ENCODE measurements at places on chromosomes 16 and 17. TPM values are rescaled to one million over a fixed set of nuclear protein-coding genes. Genes with fewer than 3 reads are reported as not detected.
A peak's percentile ranks its signal among the peaks of the same experiment; 100 is the strongest.

CCL8 gene
- not detected for total RNA-seq

MMP28 gene
- total RNA-seq = 0.34 TPM

TBC1D3 gene
- total RNA-seq = not detected

GNG13 gene
- not detected for total RNA-seq

RNF43 gene
- total RNA-seq = 40.3 TPM

ACSM3 gene
- 118 TPM for total RNA-seq

CA7 gene
- not detected for total RNA-seq

ARL5C gene
- total RNA-seq = not detected

HCRT gene
- total RNA-seq = not detected

TEKT3 gene
- 2.4 TPM for total RNA-seq

DNA sequence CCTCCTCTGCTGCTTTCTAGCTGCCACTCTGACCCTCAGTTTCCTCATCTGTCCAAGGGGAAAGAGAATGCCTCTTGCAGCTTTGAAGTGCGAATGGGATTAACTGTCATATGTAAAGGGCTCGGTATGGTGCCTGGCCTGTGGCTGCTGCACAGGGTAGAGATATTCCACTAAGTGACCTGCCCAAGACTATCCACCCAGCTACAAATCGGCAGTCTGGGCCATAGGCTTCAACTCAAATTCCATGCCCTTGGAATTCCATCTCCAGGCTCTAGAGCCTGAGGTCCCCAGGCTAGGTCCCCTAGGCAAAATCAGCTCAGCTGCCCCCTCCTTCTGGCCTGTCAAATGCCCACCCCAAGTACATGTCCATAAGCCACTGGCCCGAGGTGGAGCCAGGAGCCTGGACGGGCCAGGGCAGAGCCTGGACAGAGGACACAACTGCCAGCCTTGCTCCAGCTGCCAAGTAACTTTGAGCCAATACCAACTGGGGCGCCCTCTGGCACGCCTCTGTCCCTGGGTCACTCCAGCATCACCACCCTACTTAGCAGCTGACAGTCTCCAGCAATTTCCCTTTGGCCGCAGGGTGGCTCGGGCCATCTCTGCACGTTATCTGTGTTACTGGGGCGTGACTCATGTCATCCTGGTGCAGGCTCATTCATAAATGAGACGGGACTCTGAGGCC lies 57.2 kb downstream of the SDK2 start:
- peaks cover 26% of the 10 kb centered on the region for H3K4me1 ChIP-seq
- no peaks in the 10 kb centered on the region for H3K36me3 ChIP-seq
- no peak overlapping the region for H3K4me3 ChIP-seq
- DNase-seq = no peak

DNA sequence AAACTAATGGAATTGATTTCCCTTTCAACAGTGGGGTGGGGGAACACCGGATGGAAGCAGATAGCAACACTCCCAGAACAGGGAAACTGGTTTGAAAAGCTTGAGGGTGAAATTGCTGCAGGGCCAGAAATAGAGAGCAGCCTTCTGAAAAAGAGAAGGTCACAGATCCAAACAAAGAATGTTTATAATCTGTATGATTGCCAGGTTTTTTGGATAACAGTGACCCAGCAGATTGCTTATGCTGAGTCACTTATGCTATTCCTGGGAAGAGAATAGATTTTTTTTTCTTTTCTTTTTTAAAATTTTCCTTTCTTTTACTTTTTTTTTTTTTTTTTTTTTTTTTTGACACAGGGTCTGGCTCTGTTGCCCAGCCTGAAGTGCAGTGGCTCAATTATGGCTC lies 641.3 kb downstream of the KCNJ2 start:
- no peak for DNase-seq
- H3K4me1 ChIP-seq = peaks cover 3% of the 10 kb centered on the region
- H3K36me3 ChIP-seq = no peaks in the 10 kb centered on the region
- no peaks in the 10 kb centered on the region for H3K27me3 ChIP-seq

GRCh38 chr16:82177555-82177954 lies 7.5 kb upstream of the MPHOSPH6 start:
- H3K4me1 ChIP-seq = no peaks in the 10 kb centered on the region
- no peak for DNase-seq
- no peak overlapping the region for H3K27ac ChIP-seq
- H3K4me3 ChIP-seq = no peak overlapping the region
- H3K36me3 ChIP-seq = no peaks in the 10 kb centered on the region

DNA sequence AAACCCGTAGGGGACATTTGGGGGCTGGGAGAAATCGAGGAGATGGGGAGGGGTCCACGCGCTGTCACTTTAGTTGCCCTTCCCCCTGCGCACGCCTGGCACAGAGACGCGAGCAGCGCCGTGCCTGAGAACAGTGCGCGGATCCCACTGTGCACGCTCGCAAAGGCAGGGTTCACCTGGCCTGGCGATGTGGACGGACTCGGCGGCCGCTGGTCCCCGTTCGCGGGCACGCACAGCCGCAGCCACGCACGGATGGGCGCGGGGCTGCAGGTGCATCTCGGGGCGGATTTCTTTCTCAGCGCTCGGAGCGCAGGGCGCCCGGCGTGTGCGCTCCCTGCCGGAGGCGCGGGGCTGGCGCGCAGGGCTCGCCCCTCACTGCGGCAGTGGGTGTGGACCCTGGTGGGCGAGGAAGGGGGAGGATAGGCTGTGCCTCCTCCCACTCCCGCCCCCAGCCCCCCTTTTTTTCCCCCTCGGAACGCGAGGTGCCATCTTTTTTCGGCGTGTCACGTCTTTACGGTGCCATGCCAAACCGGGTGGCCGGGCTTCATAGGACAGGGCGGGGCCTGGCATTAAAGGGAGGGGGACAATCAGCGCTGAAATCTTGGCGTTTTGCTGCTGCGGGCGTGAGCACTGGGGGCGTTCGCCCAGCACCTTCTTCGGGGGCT lies 1.1 kb downstream of the MAPT start:
- peaks cover 74% of the 10 kb centered on the region for H3K27me3 ChIP-seq
- peak overlapping the region; percentile 72 for H3K4me3 ChIP-seq
- no peaks in the 10 kb centered on the region for H3K36me3 ChIP-seq
- peak; percentile 53 for DNase-seq

DNA sequence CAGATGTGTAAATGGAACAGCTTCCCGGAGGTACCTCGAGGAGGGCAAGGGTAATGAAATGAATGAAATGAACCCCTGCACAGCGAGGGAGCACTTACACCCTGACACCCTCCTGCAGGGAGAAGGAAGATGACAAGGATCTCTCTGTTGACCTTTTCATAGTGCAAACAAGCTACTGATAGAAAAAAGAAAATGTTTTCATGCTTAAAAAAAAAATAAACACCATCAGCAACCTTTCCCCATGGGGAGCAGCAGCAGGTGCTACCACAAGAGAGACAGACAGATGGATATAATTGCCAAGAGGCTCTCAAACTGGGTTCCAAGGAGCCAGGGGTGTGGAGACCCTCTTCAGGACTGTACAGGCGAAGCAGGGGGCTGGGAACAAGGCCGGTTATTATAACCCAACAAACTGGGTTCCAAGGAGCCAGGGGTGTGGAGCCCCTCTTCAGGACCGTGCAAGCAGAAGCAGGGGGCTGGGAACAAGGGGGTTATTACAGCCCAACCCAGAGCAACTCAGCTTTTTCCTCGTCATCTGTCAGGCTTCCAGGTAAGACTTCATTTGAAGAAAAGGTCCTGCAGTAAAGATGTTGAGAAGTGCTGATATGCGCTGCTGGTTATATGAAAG lies 718 bp upstream of the RPH3AL start:
- peaks cover 62% of the 10 kb centered on the region for H3K4me1 ChIP-seq
- H3K27ac ChIP-seq = peak overlapping the region; percentile 94
- DNase-seq = no peak
- no peaks in the 10 kb centered on the region for H3K27me3 ChIP-seq
- H3K36me3 ChIP-seq = peaks cover 4% of the 10 kb centered on the region
- H3K4me3 ChIP-seq = no peak overlapping the region

- no peaks in the 10 kb centered on the region for H3K36me3 ChIP-seq
- H3K27me3 ChIP-seq = no peaks in the 10 kb centered on the region
- H3K4me3 ChIP-seq = no peak overlapping the region
These were observed 6.2 kb downstream of the TMEM238L start for GRCh38 chr17:10797476-10798328.

GRCh38 chr16:84737192-84738011 lies 37.6 kb downstream of the USP10 start:
- H3K27ac ChIP-seq = peak overlapping the region; percentile 73
- H3K36me3 ChIP-seq = no peaks in the 10 kb centered on the region
- DNase-seq = no peak
- H3K4me3 ChIP-seq = no peak overlapping the region
- H3K4me1 ChIP-seq = peaks cover 35% of the 10 kb centered on the region

- no peaks in the 10 kb centered on the region for H3K4me1 ChIP-seq
These were observed 539.3 kb downstream of the RBFOX1 start for GRCh38 chr16:7871979-7872378.

- DNase-seq = no peak
- no peaks in the 10 kb centered on the region for H3K36me3 ChIP-seq
- peaks cover 14% of the 10 kb centered on the region for H3K27me3 ChIP-seq
These were observed 177.0 kb upstream of the C16orf82 start for GRCh38 chr16:26889740-26890139.

DNA sequence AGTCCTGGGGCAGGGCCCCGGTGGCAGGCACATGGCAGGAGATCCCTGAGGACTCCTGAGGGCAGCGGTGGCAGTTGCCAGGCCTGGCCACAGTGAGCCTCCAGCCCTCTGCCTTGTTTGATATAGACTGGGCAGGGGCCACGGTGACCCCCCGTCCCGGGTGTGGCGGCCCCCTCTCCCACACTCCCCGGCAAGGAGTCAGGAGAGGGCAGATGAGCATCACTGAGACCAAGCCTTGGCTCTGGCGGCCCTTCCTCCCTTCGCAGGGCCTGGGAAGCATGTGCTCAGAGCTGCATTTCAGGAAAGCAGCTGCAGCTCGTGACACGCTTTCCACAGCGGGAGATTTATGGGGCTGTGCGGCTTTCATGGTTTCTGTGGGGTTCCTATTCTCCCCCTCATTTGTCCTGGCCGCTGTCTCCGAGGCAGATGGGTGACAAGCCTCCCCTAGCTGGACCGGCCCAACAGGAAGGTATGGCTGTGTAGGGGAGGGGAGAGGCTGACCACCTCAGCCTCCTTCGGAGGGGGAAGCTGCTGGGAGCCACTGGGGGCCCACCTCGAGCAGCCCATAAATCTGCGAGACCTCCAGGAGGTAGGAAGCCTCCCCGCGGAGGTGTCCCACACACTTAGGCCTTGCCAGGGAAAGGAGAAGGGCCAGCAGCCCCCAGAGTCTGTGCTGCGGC lies 211.4 kb downstream of the NTN1 start:
- H3K4me3 ChIP-seq = no peak overlapping the region
- DNase-seq = peak; percentile 53
- peaks cover 2% of the 10 kb centered on the region for H3K27me3 ChIP-seq

GRCh38 chr17:8965394-8966168 lies at the start of gene PIK3R5:
Gene PIK3R5 (minus strand): TSS chr17:8965707. CDS start chr17:8911494, 54,213 bp downstream.
- no peak for DNase-seq
- H3K27me3 ChIP-seq = peaks cover 83% of the 10 kb centered on the region

- no peak overlapping the region for H3K27ac ChIP-seq
- peaks cover 2% of the 10 kb centered on the region for H3K4me1 ChIP-seq
- DNase-seq = no peak
- H3K36me3 ChIP-seq = no peaks in the 10 kb centered on the region
- peaks cover 89% of the 10 kb centered on the region for H3K27me3 ChIP-seq
These were observed 10.2 kb downstream of the FOXF1 start for GRCh38 chr16:86520317-86521210.

DNA sequence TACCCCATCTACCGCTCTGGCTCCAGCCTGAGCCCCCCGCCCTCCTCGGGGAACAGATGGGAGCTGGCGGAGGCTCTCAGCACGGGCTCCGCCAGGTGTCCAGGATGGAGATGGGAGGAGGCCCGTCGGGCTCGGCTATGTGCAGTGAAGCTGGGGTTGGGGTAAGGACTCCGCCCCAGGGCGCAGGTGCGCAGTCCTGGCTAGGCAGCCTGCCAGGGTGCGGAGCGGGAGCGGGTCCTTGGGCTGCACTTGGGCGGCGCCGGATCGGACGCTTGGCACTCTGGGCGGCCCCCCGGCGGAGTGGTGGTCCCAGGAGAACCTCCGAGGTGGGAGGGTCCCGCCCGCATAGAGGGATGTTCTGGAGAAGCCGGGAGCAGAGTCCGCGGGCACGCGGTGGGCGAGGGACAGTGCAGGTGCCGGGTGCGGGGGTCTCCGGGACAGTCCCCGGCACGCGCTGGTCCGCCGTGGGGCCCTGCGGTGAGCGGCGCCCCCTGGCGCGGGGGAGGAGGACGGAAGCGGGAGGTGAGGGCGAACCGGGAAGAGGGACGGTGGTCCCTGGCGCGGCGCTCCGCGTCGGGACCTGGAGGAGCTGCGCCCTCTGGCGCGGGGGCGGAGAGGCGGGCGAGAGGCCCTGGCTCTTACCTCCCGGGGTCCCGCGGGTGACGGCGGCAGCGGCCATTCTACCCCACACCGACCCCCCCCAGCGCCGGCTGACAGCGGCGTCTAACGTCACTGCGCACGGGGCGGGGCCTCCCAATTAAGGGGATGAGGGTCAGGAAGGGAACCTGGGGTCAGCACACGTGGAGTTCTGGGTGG lies at the start of gene CAMTA2:
Gene CAMTA2, minus strand, starts transcription at position 725 of the 816 bp plus-strand sequence. CDS start 1,453 bp downstream, outside the sequence.
- H3K27me3 ChIP-seq = no peaks in the 10 kb centered on the region
- DNase-seq = peak; percentile 76
- peaks cover 4% of the 10 kb centered on the region for H3K36me3 ChIP-seq
- peak within 1 kb of the TSS; percentile 89 for H3K27ac ChIP-seq
- peak within 1 kb of the TSS; percentile 81 for H3K4me3 ChIP-seq

- no peak overlapping the region for H3K27ac ChIP-seq
- peaks cover 9% of the 10 kb centered on the region for H3K4me1 ChIP-seq
- H3K27me3 ChIP-seq = peaks cover 9% of the 10 kb centered on the region
- no peak overlapping the region for H3K4me3 ChIP-seq
These were observed 190.3 kb upstream of the IRX6 start for GRCh38 chr16:55133654-55134053.

- H3K4me1 ChIP-seq = peaks cover 58% of the 10 kb centered on the region
- peak overlapping the region; percentile 89 for H3K27ac ChIP-seq
- no peak overlapping the region for H3K4me3 ChIP-seq
- no peaks in the 10 kb centered on the region for H3K27me3 ChIP-seq
These were observed 120.2 kb downstream of the SMG6 start for GRCh38 chr17:2183346-2183745.

DNA sequence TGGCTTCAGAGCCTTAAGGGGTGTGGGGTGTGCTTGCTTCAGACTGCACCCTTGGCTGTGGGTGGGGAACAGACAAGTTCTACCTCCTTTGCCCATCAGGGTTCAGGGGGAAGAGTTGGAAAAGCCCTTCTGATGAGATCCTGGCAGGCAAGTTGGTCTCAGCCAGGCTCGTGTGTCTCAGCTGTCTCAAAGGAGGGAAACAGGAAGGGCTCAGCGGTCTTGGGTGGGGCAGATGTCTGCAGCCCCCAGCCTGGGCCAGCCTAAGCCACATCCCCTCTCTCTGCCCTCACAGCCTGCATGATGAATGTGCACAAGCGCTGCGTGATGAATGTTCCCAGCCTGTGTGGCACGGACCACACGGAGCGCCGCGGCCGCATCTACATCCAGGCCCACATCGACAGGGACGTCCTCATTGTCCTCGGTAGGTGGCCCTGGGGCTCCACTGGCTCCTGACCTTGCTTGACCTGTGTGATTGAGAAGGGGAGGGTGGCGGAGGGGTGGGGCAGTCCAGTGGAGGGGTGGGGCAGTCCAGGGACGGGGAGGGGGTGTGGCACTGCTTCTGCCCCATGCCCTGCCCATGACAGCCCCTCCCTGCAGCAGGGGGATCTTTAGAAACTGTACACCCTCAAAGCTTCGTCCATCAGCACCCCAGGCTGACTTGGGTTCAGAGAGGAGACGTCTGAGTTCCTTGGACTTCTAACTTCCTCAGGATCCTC lies 199.5 kb downstream of the PRKCB start:
- H3K36me3 ChIP-seq = no peaks in the 10 kb centered on the region
- H3K27me3 ChIP-seq = peaks cover 63% of the 10 kb centered on the region
- DNase-seq = no peak
- H3K27ac ChIP-seq = no peak overlapping the region
- no peak overlapping the region for H3K4me3 ChIP-seq

- DNase-seq = no peak
- peaks cover 45% of the 10 kb centered on the region for H3K27me3 ChIP-seq
- H3K4me3 ChIP-seq = no peak overlapping the region
- peaks cover 5% of the 10 kb centered on the region for H3K4me1 ChIP-seq
- H3K36me3 ChIP-seq = no peaks in the 10 kb centered on the region
These were observed 363.9 kb upstream of the TNRC6C start for GRCh38 chr17:77594416-77595209.

All from mesothelial cell of epicardium (in vitro differentiated cells).